ENCODE measurements at places on chromosomes 6 and 20.

GRCh38 chr20:45971425-45971674, 653 bp downstream of the ZNF335 start:
- DNase-seq: no peak

GRCh38 chr6:33251395-33252012, 20.2 kb downstream of the VPS52 start:
- DNase-seq: no peak

DNA sequence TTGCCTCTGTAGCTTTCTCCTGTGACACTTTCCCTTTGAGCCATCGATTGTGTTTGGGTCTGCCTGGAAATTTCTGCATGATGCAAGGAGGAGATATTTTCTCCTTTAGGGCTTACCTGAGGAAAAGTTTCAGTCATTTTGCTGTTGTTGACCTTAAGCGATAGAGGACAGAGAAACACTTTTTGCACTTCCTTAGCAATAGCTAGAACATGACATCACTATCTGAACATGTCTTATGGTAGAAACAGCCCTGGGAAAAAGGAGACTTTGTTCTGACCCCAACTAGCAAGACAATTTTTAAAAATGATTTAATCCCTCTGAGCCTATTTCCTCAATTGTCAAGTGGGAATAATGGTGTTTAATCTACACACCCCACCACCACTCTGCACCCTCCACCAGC, 9.7 kb upstream of the FILIP1 start:
- no peak for DNase-seq

DNA sequence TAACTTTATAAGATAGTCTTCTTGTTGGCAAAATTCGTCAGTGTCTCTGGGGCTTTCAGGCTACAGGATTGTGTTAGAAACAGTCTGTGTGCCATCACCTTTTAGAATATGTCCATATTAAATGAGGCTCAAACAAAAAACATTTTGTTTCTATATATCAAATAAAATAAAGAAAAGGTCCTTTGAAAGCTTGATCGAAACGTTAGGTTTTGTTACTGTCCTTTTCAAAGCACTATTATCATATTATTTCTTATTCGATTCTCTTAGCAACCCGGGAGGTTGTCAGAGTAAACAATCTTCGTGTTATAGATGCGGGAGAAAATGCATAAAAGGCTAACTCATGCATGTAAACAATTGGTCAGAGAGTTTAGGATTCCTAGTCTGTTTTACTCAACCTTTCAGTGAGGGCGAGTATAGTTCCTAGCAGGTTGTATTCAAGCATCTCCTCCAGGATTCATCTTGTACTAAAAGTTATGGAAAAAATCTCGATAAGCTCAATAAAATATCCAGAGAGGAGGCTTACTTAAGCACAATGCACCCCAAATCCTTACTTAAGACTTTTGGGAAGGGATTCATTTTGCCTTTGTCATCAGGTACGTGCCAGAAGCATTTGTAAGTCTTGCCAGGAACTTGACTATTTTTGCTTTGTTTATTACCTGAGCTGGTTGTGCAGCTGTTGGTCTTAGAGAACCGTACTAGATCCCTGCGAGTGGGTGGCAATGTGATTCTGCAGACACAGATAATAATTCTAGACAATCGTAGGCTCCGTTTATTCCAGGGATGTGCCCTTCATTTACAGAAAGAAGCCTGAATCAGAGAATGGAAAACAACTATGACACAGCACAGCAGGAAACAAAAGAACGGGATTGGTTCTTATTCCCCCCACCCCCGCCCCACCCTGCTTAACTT, 159.6 kb upstream of the ZNF217 start:
- DNase-seq: no peak

DNA sequence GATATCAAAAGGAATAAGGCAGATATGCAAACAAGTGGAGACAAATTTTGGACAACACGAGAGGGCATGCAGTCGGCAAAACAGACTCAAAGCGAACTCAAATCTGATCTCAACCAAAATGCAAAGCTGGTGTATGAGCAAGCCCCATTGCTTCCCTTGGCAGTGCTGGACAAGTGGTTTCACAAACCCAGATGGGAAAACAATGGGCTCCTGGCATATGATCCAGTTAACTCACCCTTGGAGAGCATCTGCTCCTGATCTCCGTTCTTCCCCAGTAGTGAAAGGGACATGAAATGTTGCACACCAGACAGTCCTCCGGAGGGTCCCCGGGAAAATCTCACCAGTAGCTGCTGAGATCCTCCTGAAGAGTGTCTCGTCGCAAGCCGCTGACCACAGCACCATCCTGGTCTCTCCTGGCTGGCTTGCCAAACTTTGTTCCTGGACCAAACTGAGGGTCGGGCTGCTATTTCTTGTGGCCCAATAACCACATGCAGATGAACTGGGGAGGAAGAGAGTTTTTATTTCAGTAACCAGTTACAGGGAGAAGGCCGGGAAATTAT, 84.3 kb upstream of the THBS2 start:
- DNase-seq: no peak

DNA sequence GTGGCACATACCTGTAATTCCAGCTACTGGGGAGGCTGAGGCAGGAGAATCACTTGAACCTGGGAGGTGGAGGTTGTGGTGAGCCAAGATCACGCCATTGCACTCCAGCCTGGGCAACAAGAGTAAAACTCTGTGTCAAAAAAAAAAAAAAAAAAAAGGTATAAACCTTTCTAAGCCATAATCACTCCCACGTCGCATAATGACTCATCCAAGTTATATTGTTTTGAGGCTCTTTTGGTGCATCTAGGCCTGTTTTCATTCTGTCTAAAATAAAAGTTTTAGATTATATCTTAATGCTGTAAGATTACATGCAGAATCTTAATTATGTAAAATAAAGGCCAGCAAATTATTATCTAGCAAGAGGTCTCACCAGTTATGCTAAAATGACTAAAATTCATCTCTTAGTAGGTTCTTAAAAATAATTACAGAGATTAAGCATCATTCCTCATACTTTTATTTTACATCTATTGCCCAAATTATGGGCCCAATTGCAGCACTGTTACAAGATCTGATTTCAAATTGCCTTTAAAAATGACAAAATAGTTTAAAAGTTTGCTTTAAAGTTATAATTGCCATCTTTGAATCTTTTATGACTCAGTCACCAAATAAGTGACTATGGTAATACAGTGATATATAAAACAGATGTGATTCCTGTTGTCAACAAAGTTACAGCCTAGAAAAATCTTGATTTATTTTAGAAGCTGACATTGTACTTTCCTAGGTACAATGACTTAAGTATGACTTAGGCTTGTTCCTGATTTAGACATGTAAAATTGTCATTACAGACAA, 10.4 kb upstream of the SUMO4 start:
- DNase-seq: no peak

GRCh38 chr6:167748458-167749379, 78.0 kb upstream of the AFDN start:
- DNase-seq: no peak

DNA sequence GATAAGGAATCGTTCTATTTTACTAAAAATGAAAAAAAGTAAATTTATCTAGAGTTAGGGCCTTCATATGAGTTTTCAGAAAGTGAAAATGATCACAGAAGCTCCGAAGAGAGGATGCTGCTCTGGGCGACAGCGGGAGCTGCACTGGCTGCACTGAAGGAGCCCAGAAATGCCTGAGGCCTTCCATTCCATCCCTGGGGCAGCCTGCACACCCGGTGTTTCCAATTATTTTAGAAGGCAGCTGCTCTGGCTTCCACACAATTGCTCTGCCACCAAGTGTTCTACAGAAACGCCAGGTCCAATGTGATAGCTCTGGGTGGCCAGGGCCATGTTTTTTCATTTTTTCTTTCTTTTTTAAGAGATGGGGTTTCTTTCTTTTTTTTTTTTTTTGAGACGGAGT, 3.6 kb downstream of the DTNBP1 start:
- DNase-seq: no peak

Data from MV-4-11 (cell line).